Mesendoderm (in vitro differentiated cells): ENCODE measurements at places on chromosomes 1 and 21.

GRCh38 chr1:169044971-169045370, 61.5 kb upstream of the ATP1B1 start:
- H3K4me3 ChIP-seq: no peak overlapping the region
- no peak overlapping the region for H3K27ac ChIP-seq
- no peaks in the 10 kb centered on the region for H3K27me3 ChIP-seq
- H3K36me3 ChIP-seq: no peaks in the 10 kb centered on the region

DNA sequence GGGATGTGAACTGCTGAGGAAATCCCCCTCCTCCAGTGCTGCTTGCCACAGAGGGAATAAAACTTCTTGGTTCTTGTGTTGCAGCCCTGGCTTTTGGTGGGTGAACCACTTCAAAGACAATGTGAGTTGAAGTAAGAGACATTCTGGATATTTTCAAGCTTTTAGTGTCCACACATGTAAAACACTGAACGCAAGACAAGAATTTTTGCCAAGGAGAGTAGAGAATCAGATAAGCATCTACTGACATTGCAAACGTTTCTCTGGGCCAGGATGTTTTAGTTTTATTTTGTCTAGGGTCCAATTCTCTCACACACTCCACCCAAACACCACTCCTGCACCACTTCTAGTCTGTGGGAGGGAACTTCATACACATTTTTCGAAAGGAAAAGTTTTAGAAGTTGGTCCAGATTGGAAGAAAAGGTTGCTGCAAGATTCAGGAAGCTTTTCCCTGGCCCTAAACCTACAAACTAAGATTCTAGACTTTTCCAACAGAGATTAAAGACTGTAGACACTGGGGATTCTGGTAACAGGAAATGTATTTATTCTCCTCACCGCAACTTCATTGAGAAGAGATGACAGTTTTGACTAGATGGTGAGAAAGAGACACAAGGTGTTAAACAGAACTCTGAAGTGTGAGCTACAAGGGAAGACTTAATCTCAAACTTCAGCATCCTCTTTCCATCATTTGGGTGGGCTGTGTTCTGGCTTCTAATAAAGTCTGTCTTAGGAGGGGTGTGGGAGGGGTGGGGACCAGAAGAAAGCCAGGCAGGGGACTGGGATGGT, 16.1 kb downstream of the FASLG start:
- H3K27ac ChIP-seq: no peak overlapping the region
- no peaks in the 10 kb centered on the region for H3K27me3 ChIP-seq
- H3K4me3 ChIP-seq: no peak overlapping the region
- H3K36me3 ChIP-seq: no peaks in the 10 kb centered on the region

DNA sequence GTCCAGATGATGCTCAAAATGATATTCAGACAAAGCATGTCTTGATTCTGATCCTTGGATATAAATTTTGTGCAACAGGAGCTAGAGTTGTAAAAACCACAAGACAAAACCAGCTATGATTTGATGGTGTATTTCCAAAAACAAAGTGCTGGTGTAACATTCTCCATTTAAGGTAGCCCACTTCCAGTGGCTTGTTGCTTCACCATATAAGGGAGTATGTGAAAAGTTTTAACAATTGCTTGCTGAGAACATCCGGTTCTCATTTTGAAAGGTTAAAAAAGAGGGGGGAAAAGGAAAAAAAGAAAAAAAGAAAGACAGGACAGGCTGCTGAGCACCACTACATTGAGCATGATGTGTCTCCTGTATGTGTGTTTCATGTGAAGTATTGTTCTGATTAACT, 123.6 kb downstream of the MACF1 start:
- no peaks in the 10 kb centered on the region for H3K27me3 ChIP-seq
- no peak for DNase-seq
- H3K36me3 ChIP-seq: peaks cover 5% of the 10 kb centered on the region
- H3K4me1 ChIP-seq: no peaks in the 10 kb centered on the region

GRCh38 chr1:26145041-26145959, 13.6 kb upstream of the FAM110D start:
- no peaks in the 10 kb centered on the region for H3K4me1 ChIP-seq
- DNase-seq: peak; percentile 89
- no peaks in the 10 kb centered on the region for H3K27me3 ChIP-seq

- no peaks in the 10 kb centered on the region for H3K27me3 ChIP-seq
- H3K4me3 ChIP-seq: no peak overlapping the region
- H3K36me3 ChIP-seq: no peaks in the 10 kb centered on the region
- peak; percentile 71 for DNase-seq
- no peak overlapping the region for H3K27ac ChIP-seq
These were observed 27.4 kb downstream of the SYF2 start for GRCh38 chr1:25204797-25205480.

- no peak overlapping the region for H3K27ac ChIP-seq
- H3K4me1 ChIP-seq: no peaks in the 10 kb centered on the region
- H3K4me3 ChIP-seq: no peak overlapping the region
- no peaks in the 10 kb centered on the region for H3K36me3 ChIP-seq
- no peaks in the 10 kb centered on the region for H3K27me3 ChIP-seq
These were observed 32.4 kb downstream of the SLC9C2 start for GRCh38 chr1:173570370-173571007.

DNA sequence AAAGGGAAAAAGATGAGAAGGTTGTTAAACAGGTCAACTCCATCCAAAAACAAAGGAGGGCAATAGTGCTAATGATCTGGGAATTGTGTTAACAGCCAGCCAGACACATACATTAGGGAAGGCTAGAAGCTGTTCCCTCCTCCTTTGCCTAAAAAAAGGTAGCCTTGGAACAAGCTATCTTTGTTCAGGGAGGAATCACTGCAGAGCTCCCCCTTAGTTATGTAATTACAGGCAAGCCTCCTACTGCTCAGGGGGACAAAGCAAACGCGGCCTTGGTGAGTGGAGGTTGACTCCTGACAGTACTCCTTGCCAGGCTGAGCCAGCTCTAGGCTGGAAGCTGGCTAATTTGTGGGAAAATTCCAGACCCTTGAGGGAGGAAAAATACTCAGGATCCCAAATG, 97.6 kb downstream of the VAV3 start:
- no peak overlapping the region for H3K4me3 ChIP-seq
- peak; percentile 83 for DNase-seq
- H3K27ac ChIP-seq: peak overlapping the region; percentile 53
- H3K4me1 ChIP-seq: peaks cover 23% of the 10 kb centered on the region

GRCh38 chr1:5721634-5722215, 270.5 kb downstream of the NPHP4 start:
- H3K27ac ChIP-seq: no peak overlapping the region
- H3K27me3 ChIP-seq: no peaks in the 10 kb centered on the region
- no peak overlapping the region for H3K4me3 ChIP-seq
- DNase-seq: no peak
- H3K36me3 ChIP-seq: no peaks in the 10 kb centered on the region
- no peaks in the 10 kb centered on the region for H3K4me1 ChIP-seq

- no peak overlapping the region for H3K27ac ChIP-seq
- H3K27me3 ChIP-seq: no peaks in the 10 kb centered on the region
- no peaks in the 10 kb centered on the region for H3K36me3 ChIP-seq
- no peaks in the 10 kb centered on the region for H3K4me1 ChIP-seq
- DNase-seq: no peak
These were observed 119.1 kb upstream of the C1orf174 start for GRCh38 chr1:4019147-4019521.

DNA sequence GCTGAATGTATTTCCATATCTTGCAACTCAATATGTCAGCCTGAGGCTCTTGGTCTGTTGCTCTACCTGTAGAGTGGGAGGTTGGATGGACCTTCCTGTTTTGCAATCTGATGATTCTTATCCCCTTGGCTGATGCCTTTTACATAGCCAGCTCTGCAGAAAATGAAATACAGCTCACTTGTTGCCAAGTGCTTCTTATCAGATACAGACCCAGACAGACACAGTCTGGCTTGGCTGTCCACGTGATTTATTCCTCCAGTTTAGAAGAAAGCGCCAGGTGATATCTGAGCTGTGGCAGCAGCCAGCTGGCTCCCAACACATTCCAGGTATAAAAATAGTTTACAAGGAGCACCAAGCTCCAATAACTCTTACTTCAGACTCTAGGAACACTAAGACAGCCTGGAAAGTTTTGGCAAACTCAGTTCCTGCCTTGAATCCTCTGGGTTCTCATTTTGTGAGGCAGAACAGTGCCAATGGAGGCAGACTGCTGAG, 479.2 kb upstream of the USP24 start:
- DNase-seq: no peak
- H3K27me3 ChIP-seq: peaks cover 12% of the 10 kb centered on the region
- peaks cover 7% of the 10 kb centered on the region for H3K4me1 ChIP-seq

DNA sequence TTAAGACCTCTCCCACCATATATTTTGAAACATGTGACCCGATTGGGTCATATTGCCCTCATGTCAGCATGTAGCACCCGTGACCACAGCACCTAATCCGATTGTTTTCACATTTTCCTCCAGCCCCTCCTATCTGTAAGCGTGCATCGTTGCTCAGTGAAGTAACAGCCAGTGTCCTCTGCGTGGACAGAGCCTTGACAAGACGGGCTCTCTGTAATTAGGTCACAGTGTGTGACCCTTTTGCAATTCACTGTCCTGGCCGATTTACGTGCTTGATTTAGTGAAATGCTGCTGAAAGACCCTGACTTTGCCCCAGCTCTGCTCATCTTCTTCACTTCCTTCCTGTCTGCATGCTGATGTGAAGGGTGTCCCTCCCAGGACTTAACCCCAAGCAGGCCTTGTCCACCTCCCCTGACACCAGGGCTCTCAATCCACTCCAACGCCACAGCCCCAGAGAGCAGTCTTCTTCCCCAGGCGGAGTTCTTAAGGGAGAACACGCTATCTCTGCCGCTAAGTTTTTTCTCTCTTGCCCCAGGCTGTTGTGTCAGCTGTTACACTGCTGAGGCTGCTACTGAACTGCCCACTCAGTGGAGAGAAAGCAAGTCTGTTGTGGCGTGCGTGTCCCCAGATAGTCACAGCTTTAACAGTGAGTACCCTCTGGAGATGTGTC, 19.4 kb downstream of the URB2 start:
- H3K36me3 ChIP-seq: peaks cover 24% of the 10 kb centered on the region
- H3K27ac ChIP-seq: no peak overlapping the region
- H3K4me3 ChIP-seq: no peak overlapping the region
- no peak for DNase-seq
- H3K27me3 ChIP-seq: no peaks in the 10 kb centered on the region

DNA sequence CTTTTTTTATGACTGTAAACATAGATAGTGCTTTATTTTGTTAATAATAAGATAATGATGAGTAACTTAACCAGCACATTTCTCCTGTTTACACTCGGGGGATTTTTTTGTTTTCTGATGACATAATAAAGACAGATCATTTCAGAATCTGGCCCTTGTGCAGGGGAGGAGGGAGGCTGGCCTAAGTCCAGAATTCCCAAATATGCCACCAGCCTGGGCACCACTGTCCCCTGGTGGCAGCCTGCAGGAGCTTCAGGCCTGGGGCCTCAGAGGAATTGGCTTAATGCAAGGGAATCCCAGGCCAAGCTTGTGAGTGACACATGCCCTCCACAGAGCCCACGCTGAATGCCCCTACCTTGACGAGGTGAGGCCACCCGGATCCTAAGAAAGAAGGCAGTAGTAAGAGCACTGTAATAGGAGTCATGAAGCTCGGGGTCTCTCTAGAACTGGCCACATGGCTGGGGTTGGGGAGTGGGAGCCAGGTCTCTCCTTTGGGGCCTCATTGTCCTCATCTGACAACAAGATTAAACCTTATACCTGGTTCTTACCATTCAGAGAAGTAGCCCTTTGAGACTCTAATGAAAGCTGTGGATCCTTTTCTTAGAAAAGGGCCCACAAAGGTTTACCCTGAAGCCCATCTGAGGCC, 24.1 kb downstream of the ETNK2 start:
- peak; percentile 76 for DNase-seq
- peaks cover 3% of the 10 kb centered on the region for H3K4me1 ChIP-seq
- H3K27ac ChIP-seq: no peak overlapping the region
- no peaks in the 10 kb centered on the region for H3K27me3 ChIP-seq

DNA sequence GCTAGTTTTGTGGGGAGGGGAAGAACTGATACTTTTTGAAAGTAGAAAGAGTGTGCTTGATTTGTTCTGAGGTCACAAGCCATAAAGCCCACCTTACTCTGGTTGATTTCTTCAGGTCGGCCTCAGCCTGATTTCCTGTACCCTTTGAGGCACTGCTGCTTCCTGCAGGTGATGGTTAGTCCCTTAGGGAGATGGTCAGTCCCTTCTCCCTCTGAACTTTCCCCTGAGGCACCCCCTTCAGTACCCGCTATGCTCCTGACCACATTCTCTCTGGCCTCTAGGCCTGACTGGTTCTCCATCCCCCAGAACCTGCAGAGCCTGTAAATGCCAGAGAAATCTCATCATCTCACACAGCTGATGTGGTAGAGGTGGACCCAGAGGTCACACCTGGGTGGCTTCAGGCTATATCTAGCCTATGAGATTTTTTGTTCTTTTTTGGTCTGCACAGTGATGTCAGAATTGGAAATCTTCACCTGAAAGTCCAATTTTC, 15.0 kb upstream of the ID3 start:
- H3K36me3 ChIP-seq: no peaks in the 10 kb centered on the region
- H3K4me3 ChIP-seq: no peak overlapping the region
- no peak overlapping the region for H3K27ac ChIP-seq

GRCh38 chr1:163115887-163116286, 46.7 kb downstream of the RGS4 start:
- DNase-seq: no peak
- no peaks in the 10 kb centered on the region for H3K27me3 ChIP-seq
- H3K36me3 ChIP-seq: no peaks in the 10 kb centered on the region
- H3K4me1 ChIP-seq: no peaks in the 10 kb centered on the region
- no peak overlapping the region for H3K4me3 ChIP-seq

- H3K4me1 ChIP-seq: no peaks in the 10 kb centered on the region
- no peak overlapping the region for H3K27ac ChIP-seq
- no peak overlapping the region for H3K4me3 ChIP-seq
These were observed 583.4 kb upstream of the ADAMTS5 start for GRCh38 chr21:27550287-27550686.

DNA sequence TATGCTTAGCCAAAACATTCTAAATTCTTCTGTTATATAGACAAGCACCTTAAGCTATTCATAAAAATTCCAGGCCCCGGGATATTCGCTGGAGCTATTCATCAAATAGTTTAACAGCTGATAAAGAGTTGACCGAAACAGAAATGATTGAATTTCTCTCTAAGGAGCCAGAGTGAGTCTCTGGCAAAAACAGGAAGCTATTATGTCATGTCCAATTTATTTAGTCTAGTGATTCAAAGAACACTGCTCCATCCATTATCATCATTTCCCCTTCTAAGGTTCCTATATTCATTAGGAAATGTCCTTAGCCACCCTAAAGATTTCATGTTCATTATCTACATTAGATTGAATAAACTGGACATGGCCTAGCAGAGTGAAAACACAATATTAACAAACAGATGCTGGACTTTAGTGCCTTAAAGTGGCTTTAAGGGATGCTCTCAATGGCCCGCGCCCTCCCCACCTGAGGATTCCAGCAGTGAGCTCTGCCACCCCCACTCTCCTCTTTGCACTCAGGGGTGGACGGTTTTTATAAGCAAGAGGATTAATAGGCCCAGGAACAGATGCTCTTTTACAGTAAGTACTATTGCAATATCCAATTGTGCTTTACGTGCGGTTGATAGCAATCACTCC, 122.1 kb upstream of the RGS1 start:
- H3K27me3 ChIP-seq: no peaks in the 10 kb centered on the region
- no peaks in the 10 kb centered on the region for H3K4me1 ChIP-seq
- no peaks in the 10 kb centered on the region for H3K36me3 ChIP-seq

DNA sequence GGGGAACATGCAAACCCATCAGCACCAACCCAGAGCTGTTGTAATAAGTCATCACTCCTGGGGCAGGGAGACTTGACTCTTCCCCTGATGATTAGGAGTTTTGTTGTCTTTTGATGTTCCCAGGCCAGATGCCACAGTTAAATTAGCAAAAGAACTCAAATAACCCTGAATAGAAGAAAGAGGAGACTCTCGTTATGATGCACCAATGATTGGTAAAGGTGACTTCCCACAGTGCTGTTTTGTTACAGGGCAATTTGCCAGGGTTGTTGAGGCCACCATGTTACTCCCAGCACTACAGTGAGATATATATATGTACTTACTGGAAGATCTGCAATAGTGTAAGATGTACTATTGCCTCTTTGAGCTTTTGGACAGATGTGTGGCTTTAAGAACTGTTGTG, 24.3 kb upstream of the RCAN1 start:
- no peak overlapping the region for H3K4me3 ChIP-seq
- no peaks in the 10 kb centered on the region for H3K4me1 ChIP-seq
- DNase-seq: no peak
